Hematopoietic multipotent progenitor cell treated with erythropoietin and hydrocortisone succinate and interleukin-3 and kit ligand, for 6 days (in vitro differentiated cells): ENCODE measurements at places on chromosomes 2 and 18.

DNA sequence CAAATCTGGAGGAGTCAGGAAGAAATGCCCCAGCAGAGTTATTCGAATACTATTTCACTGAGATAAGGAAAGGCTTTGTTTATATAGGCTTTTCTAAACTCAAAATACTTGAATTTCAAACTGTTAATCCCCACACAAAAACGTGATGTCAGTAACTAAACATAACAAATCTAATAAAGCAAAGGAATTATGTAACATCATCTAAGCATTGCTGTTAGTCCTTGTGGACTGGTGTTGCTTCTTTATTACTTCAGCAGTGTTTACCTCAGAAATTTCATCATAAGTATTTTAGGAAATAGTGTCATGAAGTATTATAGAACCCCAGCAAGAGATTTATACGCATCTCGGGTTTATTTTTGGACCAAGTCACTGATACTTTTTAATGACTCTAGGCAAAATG lies 19.7 kb upstream of the SANBR start:
- no peak for DNase-seq

- no peak for DNase-seq
These were observed 132.9 kb upstream of the SH3BP4 start for GRCh38 chr2:234818937-234819336.

GRCh38 chr18:10289251-10289650 lies 165.2 kb upstream of the APCDD1 start:
- DNase-seq: no peak

DNA sequence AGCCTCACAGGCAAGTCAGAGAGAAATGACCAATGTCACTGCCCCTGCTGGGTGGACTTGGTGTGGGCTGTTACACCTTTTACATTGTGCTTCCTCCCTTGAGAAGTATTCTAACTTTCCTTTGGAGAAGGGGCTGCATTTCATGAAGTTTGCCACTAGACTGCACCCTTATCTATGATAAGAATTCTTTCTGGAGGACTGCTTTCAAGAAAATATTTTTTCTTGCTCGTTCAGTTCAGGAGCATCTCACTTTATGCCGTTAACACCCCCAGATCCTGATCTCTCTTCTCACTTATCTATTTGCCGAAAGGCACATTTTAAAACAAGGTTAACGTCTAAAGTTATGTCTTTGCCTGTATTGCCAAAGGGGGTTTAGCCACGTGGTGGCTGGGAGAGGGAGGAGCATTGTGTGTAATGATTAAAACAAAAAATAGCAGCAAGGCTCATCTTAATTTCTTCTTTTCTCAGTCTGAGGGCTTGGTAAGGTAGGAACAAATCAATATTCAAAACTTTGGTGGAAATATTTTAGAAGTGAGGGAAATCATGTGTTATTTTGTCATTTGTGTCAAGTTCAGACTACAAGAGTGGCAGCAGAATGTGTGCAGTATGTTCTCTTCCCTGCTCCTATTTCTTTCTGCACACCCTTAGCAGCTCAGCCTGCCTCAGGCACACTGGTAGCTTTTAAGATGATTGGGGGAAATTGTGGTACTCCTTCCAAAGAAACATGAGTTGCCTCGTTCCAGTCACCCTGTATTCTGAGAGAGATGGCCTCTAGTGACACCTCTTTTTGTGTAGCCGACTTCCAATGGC lies 1.6 kb upstream of the IGFBP5 start:
- DNase-seq: peak; percentile 82

- no peak for DNase-seq
These were observed 29.6 kb upstream of the SLC30A6 start for GRCh38 chr2:32136097-32136496.

DNA sequence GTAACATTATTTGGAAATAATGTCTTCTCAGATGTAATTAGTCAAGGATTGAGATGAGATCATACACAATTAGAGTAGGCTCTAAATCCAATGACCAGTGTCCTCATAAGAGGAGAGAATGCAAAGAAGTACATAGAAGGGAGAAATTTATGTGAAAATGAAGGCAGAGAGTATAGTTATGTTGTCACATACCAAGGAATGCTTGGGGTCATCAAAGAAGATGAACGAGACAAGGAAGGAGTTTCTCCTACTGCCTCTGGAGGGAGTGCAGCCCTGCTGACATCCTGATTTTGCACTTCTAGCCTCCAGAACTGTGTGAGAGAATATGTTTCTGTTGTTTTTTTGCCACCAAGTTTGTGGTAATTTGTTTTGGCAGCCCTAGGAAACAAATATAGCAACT lies 100.1 kb downstream of the GALNT13 start:
- no peak for DNase-seq

GRCh38 chr2:57450170-57450569 lies 596.4 kb upstream of the VRK2 start:
- no peak for DNase-seq

DNA sequence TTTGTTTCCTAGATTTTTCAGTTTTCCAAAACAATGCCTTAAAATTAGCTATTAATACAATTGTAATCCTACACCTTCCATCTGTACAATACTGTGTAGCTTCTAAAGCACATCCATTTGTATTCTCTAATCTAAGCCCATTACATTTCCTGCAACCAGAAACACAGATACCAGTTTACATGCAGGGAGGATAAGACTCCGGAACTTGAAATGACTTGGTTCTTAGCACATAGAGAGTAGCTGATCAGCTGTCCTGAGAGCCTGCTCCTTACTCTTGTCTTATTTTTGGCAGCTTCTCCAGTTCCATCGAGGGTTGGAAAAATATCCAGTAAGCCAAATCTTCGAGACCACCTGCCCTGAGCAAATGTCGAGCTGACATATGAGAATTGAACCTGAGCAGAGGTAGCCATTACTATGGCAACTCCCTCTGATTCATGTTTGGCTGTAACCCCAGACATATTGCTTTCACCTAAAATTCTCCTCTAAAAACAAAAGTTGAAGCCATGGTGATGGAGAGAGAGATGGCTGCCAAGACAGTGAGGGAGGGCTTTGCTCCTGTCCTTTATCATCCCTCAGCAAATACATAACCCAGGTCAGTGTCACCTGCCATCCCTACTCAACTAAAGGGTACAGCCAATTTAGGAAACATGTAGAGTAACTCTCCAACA lies 542.8 kb downstream of the IRS1 start:
- no peak for DNase-seq

DNA sequence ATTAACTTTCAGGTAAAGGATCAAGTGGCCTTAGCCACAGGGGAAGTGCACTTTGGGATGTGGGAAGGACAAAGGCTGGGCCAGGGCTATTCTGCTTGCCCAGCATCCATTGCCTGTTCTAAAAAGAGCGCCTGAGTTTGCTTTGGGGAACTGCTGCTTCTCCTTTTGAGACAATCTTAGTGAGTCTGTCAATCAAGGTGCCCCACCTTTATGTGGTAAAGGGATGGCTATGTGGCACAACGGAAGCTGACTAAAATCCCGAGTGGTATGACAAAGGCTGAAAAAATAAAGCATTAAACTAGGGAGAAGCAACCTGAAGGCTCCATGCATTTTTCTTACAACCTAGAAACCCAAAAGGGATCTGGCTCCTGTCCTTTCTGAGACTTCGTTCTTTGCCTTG lies 540.5 kb downstream of the SLC4A3 start:
- no peak for DNase-seq

DNA sequence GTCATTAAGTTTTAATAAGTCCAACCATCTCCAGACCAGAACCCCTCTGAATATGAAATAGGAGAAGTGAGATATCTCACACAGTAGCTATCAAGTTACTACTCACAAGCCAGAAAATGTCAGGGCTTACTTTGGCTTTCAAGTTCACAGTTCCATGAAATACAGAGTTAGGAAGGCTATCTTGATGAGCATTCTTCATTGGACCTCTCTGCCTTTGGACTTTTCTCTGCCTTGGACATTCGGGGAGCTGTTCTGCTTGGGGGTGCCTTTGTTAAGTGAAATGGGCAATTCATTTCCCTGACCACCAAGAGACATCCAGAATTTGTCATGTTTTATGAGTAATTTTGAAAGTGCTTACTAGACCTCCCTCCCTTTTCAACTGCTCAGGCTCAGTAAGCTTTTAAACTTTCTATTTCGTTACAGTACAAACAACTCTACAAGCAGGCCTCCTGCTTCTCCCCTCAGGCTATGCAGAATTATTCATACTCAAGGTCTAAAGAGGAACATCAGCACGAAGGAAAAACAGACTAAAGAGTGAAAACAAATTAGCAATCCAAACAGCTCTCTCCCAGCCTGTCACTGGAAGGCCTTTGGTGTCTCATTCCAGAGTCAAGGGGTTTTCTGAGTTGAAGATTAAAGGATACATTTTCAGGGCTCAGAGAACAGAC lies 95.3 kb downstream of the MREG start:
- DNase-seq: no peak
